Stimulated activated CD4-positive, alpha-beta T cell treated with anti-CD3 and anti-CD28 coated beads, Interleukin-2, amount 100 ng/mL, for 48 hours (primary cell): ENCODE measurements at places on chromosomes 11 and 22.
A peak's percentile ranks its signal among the peaks of the same experiment; 100 is the strongest.

DNA sequence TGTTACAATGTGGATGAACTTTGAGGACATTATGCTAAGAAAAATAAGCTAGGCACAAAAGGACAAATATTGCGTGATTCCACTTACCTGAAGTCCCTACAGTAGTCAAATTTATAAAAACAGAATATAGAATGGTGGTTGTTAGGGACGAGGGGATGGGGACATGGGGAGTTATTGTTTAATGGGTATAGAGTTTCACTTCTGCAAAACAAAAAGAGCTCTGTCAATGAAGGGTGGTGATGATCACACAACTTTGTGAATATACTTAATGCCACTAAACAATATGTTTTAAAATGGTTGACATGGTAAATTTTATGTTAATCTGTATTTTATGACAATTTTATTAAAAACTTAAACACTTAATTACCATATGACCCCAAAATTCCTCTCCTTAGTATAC is 26.1 kb downstream of the INTS4 start:
- no peak for DNase-seq

- DNase-seq, result peak; percentile 23
Measured at GRCh38 chr11:2269601-2270321, 627 bp downstream of the ASCL2 start.

- no peak for DNase-seq
Measured at GRCh38 chr22:42931421-42932196, 74.5 kb upstream of the ARFGAP3 start.

DNA sequence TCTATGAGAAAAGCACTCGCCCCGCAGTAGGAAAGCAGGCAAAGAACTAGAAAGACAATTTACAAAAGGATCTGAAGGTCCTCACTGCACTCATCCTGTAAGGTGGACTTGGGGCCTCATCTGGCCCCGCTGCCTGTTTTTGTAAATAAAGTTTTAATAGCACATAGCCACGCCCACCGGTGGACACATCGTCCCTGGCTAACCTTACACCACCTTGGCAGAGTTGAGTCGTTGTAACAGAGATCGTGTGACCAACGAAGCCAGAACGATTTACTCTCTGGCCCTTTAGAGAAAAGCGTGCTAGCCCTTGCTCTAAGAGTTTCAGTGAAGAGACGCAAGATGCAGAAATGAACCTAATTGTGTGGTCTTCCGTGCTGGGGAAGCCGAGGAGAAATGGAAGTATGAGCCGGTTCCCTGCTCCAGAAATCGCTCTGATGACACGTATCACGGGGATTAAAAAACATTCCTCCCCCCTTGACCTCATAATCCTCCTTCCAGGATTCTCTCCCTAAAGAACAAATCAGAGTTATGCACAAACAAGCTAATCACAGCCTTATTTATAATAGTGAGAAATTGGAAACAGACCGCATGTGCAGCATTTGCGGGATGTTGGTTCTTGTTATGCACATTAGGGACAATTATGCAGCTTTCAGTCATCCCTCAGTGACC is 80.1 kb downstream of the CDKN1C start:
- no peak for DNase-seq

DNA sequence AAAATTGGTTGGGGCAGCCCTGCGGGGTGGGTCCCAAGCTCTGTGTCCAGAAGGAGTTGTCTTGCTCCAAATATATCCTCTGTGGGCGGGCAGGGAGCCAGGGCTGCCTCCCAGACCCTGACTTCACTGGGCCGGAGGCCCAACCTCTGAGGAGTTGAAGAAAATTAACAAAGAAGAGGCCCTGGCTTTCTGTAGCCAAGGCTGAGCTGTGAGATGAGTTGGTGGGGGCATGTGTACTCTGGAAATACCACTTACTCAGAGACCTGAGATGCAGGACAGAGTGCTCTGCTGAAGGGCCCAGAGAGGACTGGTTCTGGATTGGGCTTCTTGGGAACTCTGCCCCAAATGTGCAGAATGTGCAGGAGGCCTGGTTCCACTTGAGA is 96.3 kb downstream of the SWAP70 start:
- no peak for DNase-seq

- no peak for DNase-seq
Measured at GRCh38 chr11:85164743-85165142, 462.4 kb downstream of the DLG2 start.

DNA sequence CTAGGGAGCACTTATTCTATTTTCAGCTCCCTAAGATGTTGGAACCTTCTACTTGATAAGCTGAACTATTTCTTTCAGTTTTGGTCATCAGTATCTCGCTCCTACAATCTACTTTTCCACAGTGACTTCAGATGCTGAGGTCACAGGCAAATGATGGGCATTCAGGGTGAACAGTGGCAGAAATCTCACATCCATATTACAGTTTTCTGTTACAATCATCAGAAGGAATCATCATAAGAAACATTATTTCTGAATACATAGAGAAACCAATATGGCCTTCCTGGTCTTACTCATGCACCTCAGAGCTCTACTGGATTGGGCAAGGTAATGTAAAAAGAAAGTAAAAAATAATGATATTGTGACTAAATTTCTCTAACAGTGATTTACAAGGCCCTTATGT is 39.4 kb upstream of the DDI1 start:
- DNase-seq, result no peak

- DNase-seq, result no peak
Measured at GRCh38 chr11:79050786-79051185, 390.0 kb downstream of the TENM4 start.

DNA sequence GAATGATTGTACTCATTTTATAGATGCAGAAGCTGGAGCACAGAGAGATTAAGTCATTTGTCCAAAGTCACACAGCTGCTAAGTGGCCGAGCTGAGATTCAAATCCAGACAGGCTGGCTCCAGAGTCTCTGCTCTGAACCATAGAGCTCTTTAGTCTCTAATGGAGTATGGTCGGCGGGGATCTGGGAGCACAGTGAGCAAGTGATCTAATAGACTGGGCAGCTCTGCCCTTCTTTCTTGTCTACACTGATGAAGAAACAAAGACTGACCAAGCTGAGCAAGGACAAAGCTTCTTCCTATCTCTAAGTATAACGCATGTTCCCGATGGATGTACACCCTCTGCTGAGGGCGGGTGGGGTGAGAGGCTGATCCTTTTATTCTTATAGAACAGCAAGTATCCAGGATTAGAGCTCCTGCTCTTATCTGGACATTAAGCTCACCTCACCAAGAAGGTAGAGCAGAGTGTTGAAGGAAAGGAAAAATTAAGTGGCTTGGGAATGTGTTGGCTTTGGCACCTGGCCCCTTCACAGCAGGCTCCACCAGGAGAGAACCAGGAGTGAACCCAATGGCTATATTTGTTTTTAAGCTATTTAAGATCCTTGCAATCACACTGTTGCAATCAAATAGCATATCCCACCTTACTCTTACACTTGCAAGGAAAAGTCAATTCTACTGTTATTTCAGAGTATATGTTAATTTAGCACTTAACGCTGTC is 68.7 kb downstream of the ETS1 start:
- DNase-seq, result no peak
